Fibroblast of villous mesenchyme (primary cell): ENCODE measurements at places on chromosomes 11 and 22. TPM values are rescaled to one million over a fixed set of nuclear protein-coding genes. Genes with fewer than 3 reads are reported as not detected.

SUSD2 gene
- 0.64 and 1.3 TPM in 2 replicates for total RNA-seq

DNA sequence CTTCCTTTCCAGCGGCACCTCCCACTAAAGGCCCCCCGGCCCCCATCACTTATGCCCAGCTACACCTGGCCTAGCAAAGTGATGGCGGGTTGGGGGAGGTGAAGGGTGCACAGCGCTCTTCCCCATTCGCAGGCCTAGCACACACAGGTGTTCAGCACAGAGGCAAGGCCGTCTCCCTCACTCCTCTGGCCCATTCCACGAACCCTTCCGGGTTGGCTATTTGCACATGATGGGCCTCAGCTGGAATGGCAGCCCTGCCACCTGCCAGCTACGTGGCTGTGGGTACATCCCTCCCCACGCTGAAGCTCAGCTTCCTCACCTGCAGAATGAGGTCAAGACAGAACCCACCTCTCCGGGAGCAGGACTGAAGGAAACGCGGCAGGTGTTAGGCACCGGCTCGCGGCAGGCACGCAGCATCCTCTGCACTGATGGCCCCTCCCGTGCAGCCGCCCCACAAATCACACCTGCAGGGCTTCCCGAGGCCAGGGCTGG lies 4.8 kb downstream of the KIAA0930 start:
- DNase-seq = no peak

DNA sequence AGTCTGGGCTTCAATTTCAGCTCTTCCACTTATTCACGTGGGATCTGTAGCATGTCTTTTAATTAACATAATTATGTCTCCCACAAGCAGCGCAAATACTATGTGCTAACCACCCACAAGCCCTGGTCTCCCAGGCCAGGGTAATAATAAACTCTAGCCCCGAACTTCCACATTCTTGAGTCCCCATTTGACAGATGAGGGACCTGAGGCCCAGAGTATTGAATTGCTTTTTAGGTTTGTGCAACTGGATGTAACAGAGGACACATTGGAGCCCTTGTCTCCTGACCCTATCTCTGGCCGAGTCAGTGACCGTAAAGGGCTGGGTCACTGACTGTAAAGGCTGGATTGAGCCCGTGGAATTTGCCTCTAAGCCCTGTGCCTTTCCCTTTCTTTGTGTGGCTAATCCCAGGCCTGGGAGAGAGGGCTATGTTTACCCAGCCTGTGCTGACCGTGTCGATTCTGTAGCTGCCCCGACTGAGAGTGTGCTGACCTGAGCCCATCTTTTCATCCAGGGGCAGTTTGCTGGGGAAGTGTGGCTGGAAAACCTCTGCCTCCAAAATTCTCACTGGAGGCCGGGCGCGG lies 3.9 kb downstream of the CRYBB2 start:
- no peak for DNase-seq

PHOX2A gene
- not detected in 2 replicates for total RNA-seq

DNA sequence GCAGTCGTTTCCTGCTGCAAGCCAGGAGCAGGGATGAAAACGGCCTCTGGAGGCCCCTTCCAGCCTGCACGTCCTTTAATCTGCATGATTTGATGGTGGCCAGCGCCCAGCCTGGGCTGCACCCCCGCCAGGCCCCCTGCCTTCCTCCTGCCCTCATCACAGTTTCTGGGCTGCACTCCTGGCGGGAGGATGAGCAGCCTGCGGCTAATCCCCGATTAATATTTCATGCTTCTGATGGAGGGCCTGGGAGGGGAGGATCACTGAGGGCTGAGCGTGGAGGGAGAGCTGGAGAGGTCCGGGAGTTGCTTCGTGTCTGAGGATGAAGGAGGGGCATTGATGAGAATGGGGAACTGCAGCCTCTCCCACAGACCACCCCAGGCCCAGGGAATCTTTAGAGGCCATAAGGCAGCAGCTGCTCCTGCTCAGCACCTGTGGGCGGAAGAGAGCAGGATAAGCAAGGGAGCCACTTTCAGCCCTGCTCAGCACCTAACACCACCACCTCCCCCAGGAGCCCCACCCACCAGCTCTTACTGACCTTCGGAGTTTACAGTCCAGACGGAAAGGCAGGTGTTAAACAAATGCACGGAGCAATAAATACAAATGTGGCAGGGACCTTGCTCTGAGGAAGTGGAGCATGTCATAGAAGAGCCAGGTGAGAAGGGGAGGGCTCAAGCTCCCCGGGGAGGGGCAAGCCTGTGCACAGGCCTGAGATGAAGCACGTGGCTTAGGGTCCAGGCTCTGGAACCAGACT lies 135.0 kb upstream of the NECTIN1 start:
- DNase-seq = no peak

- DNase-seq = peak; percentile 73
These were observed 51.5 kb upstream of the GAL start for GRCh38 chr11:68632802-68633201.

- DNase-seq = no peak
These were observed 548 bp downstream of the FDXACB1 start for GRCh38 chr11:111878385-111878848.

- peak; percentile 70 for DNase-seq
These were observed 85.6 kb downstream of the NCAM1 start for GRCh38 chr11:113046866-113047265.

DNA sequence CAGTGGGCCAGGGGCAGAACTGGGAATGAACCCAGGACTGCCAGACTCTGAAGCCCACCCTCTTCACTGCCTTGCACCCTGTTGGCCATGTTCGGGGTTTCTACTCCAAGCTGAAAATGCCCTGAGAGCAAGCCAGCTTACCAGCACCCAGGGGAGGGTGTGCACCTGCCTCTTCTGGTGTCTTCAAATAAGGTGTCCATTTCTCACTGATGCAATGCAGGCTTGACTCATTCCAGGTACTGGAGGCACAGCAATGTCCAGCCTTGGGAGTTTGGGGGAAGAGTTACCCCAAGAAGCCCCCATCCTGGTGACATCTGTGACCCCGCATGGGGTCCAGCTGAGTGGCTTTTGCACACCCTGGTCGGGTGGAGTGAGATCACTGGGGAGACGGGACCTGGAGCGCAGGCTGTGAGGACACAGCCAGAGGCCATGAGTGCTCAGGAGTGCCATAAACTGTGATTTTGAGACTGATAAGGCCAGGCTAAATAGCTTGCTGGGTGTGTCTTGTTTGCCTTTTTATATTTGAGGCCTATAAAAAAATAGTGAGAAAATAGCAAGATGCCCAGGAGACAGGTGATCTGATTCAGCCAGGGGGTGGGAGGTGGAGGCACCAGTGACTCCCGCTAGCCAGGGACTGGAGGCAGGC lies 4.6 kb upstream of the CERK start:
- DNase-seq = no peak

GRCh38 chr11:121892863-121893262 lies 223.2 kb downstream of the BLID start:
- DNase-seq = peak; percentile 38

GRCh38 chr22:26570115-26570514 lies 19.8 kb downstream of the TPST2 start:
- DNase-seq = no peak

- DNase-seq = no peak
These were observed 161.1 kb upstream of the API5 start for GRCh38 chr11:43150697-43151096.

CAPRIN1 gene
- total RNA-seq = 172 and 240 TPM in 2 replicates

GRCh38 chr11:27882066-27882697 lies 181.9 kb upstream of the BDNF start:
- DNase-seq = peak; percentile 44

GRCh38 chr11:94822080-94822479 lies 53.9 kb downstream of the AMOTL1 start:
- DNase-seq = no peak

DNA sequence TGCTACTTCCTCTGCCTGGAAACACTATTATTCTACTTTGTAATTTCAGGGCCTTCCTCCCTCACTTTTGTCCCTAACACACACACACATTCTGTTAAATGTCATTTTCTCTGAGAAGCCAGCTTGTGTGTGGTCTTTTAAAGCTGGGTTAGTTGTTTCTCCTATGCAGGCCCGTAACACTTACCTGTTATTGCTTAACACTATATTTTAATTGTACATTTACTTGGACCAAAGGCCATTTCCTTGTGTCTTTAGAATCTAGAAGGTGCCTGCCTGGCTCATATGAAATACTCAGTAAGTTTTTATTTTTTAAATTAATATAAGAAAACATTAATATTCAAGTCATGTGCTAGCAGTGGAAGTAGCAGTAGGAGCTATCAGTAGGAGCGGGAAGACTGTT lies 30.6 kb downstream of the FAR1 start:
- no peak for DNase-seq

DNA sequence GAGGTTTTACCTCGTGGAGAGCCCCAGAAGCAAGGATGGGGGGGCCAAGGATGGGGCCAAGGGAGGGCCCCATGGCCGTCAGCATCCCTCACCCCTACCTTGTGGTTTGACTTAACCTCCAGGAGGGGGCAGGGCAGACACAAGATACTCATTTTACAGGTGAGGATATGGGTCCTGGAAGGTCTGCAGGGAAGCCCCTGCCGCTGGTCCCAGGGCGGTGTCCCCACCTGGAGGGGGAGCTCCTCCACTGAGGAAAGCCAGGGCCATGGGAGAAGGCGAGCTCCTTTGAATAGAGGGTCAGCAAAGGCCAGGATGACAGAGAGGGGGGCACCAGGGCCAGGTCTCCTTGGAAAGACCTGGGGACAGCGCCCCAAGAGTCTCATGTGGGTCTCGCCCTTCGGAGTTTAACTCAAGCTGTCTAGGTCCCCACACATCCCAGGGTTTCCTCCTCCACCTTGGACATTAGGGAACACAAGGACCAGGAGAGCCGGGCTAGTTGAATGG lies 5.9 kb upstream of the ADORA2A start:
- DNase-seq = no peak

DUSP8 gene
- total RNA-seq = 0.64 and 0.86 TPM in 2 replicates

DNA sequence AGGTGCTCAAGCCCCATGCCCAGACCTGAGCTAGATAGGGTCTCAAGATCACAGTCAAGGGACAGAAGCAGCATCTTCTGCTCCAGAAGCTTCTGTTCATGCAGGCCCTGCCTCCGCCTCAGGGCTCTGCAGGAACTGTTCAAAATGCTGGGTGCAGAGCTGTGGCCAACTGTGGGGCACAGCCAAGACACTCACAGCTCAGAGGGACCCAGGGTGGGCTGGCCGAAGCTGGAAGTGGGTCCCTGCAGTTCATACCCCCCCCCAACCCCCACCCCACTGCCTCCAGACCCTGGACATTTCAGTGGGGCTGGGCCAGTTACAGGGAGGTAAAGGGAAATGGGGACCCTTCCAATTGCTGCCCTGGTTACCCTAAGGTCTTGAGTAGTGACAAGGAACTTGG lies 129.0 kb downstream of the CRYBB2 start:
- no peak for DNase-seq

SLC35E4 gene
- total RNA-seq = 8.2 and 9.3 TPM in 2 replicates
